ENCODE measurements at places on chromosomes 2 and 18.

DNA sequence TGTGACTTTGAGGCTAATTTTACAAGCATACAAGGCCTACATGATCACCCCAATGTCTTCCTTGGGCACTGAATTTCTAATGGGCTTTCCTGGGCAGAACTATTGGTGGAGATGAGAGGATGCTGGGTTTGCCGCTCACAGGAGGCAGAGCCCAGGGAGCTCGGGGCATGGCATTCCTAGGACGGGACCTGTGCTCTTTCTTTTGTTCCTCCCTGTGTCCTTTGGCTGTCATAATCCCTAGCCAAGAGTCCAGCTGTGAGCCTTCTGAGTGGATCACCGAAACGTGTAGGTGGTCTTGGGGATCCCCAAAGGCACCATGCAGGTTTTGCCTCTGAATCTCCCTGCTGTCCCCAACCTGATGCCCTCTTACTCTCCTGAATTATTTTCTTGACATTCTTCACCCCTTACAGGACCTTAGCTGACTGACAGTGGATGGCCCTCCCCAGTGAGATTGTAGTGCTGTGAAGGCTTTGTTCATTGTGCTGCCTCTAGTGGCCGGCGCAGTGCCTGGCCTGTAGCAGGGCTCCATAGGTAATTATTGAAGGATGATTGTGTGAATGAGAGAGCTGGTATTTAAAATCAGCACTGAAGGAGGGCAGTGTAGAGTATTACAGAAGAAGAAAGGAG, 221.9 kb downstream of the ZNF407 start:
- no peak for DNase-seq

DNA sequence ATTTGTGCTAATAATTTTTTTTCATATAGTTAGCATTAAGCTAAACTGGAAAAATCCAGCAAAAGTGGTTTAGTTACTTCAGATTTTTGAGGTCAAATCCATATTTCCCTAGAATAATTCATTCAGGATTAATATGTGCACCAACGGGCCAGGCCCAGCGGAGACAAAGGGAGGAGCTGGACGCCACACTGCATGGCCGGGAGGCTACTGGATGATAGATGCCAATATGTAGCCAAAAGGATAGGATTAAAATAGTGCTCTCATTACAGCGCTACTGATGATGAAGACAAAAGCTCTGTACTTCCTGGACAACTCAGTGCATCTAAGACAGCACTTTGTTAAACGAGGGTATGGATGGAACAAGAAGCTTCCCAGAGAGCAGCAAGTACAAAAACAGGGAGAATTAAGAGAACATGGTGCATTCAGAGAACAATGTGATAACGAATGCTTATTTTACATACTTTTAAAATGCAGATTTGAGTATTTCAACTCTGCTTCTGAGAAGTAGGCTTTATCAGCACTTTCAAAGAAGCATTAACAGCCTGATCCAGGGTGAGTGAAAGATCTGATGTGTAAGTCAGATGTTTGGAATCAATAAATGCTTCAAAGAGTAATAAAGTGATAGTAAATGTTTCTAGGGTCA, 39.8 kb downstream of the PPP4R1 start:
- DNase-seq = no peak

GRCh38 chr2:8137801-8138200, 544.1 kb upstream of the ID2 start:
- DNase-seq = no peak

DNA sequence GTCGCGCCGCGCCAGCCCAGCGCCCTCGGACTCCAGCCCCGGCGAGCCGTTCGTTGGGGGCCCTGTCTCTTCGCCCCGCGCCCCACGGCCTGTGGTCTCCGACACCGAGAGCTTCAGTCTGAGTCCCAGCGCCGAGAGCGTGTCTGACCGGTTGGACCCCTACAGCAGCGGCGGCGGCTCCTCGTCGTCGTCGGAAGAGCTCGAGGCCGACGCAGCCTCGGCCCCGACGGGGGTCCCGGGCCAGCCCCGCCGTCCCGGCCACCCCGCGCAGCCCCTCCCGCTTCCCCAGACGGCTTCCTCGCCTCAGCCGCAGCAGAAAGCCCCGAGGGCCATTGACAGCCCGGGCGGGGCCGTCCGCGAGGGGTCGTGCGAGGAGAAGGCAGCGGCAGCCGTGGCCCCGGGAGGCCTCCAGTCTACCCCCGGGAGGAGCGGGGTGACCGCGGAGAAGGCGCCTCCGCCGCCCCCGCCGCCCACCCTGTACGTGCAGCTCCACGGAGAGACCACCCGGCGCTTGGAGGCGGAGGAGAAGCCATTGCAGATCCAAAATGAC, 1.4 kb downstream of the PHLPP1 start:
- DNase-seq = peak; percentile 42

DNA sequence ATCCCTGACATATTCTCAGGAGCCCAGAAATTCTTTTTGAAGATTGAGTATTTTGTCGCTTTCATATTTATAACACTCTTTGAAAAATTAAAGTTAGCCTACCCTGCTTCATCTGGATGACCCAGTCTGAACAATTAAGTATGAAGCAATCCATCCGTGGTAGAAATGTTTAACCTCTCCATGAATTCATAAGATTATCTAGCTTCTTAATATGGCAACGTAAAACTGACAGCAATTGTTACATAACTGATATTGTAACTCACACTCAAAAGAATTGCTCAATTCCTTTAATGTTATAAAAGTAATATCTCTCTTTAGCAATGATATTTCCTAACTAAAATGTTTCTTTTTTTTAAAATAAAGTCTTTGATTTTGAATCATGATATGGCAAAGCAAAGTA, 7.2 kb upstream of the ABCA12 start:
- no peak for DNase-seq

DNA sequence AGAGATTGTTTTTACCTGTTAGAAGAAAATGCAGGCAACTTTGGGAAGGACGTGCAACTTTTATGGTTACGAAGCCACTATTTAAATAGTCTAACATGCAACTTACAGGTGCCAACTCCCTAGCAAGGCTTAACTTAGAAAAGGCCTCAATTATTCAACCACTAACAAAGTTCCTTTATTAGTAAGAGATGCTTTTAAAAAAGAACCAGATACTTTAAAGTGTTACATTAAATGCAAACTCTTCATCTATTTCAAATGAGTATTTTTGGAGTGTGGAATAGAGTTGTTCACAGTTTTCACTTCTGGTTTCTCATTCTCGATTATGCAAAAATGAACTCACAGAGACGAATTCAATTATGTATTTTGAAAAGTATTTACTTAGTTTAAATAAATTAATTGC, 51.7 kb downstream of the PELI1 start:
- no peak for DNase-seq

DNA sequence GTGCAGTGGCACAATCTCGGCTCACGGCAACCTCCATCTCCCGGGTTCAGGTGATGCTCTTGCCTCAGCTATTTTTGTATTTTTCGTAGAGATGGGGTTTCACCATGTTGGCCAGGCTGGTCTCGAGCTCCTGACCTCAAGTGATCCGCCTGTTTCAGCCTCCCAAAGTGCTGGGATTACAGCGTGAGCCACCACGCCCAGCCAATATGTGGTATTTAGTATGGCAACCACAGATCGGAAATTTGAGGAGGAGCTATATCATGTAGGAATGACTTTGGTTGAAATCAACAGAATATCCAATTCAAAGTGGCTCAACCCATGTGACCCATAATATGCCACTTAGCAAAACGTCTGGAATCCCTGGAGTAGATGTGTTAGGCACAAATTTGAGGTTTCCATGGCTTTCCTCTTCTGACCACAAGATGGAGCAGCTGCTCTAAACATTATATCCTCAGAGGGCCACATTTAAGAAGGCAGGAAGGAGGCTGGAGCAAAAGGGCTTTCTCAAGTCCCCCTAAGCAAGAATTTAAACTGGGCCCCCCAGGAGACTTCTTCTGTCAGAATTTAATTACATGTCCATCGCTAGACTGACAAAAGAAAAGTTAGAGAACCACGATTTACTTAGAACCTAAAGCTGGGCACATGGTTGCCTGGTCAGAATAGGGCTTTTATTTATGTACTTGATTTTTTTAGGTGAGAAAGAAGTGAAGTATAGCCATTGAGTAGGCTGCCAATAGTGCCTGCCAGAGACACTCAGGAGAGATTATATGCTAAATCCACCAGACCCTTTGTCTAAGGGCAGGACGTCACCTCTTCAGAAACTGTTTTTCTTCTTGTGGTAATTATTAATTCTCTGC, 49.6 kb upstream of the ITSN2 start:
- peak; percentile 68 for DNase-seq

All from activated CD4-positive, alpha-beta T cell treated with anti-CD3 and anti-CD28 coated beads, Interleukin-10, Interleukin-2, amounts not matched to agents 100 ng/mL and 50 ng/mL, durations not matched to agents 16 hours and 8 hours (primary cell).